ENCODE measurements at places on chromosomes 7 and 10.
A peak's percentile ranks its signal among the peaks of the same experiment; 100 is the strongest.

DNA sequence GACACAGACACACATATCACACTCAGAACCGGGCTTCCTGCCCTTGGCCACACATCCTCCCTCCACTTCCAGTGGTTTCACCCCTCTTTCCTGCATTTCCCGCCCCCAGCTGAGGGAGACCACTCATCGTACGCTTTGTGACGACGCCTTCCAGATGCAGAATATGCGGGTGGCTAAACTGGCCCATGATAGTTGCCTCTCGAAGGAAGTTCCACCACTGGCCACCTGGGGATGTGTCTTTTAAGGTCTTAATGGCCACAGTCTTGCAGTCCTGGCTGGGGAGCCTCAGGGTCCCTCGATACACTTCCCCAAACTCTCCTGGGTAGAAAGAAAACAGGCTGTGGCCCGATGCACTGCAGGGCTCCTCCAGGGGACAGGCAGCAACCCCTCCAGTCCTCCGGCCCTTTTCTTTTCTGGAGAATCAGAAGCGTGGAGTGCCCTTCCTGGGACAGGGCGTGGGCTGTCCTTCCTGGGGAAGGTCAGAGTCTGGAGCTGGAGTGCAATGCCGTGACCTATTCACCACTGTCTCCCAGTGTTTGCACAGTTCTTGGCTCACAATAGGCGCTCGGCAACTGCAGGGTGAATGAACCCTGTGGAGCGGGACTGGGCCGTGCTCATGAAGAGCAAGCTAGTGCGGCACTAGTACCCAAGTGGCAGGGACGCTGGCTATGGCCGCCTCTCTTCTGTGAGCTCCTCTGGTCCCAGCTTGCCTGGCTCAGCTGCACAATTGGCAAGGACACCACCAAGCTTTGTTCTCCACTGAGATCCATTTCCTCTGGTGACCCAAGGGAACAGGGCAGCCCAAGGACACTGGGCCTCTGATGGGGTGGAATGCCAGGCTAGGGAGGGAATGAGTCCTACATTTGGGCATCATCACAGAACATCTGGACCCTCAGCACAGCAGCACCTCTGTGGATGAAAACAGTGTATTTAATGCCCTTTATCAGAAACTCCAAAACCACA lies 13.2 kb downstream of the EPHA1 start:
- peak overlapping the region; percentile 60 for H3K27ac ChIP-seq
- H3K4me1 ChIP-seq = peaks cover 64% of the 10 kb centered on the region
- H3K27me3 ChIP-seq = no peaks in the 10 kb centered on the region
- H3K36me3 ChIP-seq = peaks cover 15% of the 10 kb centered on the region

DNA sequence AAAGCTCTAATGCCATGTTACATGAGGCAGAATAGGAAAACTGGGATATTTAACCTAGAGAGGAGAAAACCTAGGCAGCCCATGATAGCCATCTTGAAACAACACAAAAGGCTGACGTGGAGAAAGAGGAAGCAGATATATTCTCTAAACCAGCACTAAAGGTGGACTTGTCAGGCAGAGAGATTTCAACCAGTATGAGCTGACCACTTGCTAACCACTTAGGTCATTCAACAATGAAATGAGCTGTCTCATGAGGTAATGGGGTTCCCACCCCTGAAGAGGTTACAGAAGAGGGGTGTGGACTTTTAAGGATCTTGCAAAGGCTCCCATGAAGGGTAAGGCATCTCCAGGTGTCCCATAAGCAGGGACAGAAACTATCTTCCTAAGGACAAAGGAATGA lies 26.8 kb upstream of the EGR2 start:
- H3K36me3 ChIP-seq = no peaks in the 10 kb centered on the region
- H3K4me1 ChIP-seq = no peaks in the 10 kb centered on the region
- DNase-seq = no peak

DNA sequence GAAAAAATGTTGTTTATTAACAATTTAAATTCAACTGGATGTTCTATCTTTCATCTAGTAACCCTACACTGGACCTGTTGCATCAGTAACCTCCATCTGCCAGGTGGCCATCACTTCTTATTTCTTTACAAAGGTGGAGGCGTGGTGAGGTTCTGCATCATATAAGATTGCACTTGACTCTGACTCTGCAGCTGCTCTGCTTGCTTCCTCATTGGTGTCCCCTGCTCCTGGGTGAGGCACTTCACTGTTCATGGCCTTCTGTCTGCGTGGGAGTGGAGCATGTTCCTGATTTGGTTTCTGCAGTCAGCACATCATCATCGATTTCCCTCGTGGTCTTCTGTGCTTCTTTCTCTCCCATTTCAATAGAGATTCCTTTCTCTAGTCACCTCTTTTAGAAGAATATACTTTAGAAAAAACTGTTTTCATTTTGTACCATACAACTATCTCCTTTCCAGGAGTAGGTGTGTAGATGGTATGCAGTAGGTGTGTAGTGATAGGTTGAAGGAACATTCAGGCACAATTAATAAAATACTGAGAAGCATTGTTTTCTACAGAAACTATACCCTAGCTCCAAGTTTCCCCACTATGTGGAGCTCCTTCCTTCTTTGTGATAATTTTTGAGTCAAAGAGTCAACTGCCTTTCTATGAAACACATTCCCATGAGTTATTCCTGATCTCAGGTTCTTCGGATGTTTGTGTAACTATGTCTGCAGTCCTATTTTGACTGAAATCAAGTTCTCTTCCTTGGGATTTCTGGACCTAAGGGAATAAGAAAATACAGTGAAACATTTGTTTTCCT lies 231.7 kb upstream of the CNTNAP2 start:
- no peak overlapping the region for H3K4me3 ChIP-seq
- H3K27me3 ChIP-seq = no peaks in the 10 kb centered on the region
- H3K36me3 ChIP-seq = no peaks in the 10 kb centered on the region

DNA sequence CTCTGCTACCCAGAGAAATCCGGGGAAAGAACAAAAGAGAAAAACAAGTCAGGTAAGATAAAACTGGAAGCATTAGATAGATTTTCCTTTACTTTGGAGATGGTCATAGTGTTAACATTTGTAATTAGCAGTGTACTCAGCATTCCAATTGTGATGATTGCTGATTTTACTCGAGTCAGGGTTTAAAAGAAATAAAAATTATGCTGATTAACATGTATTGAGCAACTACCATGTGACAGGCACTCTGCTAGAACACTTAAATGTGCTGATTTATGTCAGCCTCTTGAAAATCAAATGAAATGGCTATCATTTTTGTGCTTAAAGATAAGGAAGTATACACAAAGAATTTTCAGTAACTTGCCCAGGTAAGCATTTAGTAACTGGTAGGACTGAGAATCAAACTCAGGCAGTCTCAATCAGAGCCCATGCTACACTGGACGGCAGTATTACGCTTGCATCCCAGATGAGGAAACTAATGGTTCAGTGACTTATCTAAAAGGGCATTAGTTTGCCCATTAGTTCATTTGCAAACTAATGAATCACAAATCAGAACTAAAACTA lies 735.1 kb upstream of the SORCS1 start:
- no peaks in the 10 kb centered on the region for H3K36me3 ChIP-seq
- H3K27me3 ChIP-seq = no peaks in the 10 kb centered on the region
- no peak overlapping the region for H3K4me3 ChIP-seq
- DNase-seq = no peak
- H3K27ac ChIP-seq = no peak overlapping the region

- no peaks in the 10 kb centered on the region for H3K36me3 ChIP-seq
- H3K4me3 ChIP-seq = no peak overlapping the region
- no peaks in the 10 kb centered on the region for H3K27me3 ChIP-seq
- DNase-seq = no peak
- peaks cover 3% of the 10 kb centered on the region for H3K4me1 ChIP-seq
Observed at GRCh38 chr7:16086743-16087142, 334.6 kb downstream of the CRPPA start.
